ENCODE measurements at places on chromosomes 2 and 18.

DNA sequence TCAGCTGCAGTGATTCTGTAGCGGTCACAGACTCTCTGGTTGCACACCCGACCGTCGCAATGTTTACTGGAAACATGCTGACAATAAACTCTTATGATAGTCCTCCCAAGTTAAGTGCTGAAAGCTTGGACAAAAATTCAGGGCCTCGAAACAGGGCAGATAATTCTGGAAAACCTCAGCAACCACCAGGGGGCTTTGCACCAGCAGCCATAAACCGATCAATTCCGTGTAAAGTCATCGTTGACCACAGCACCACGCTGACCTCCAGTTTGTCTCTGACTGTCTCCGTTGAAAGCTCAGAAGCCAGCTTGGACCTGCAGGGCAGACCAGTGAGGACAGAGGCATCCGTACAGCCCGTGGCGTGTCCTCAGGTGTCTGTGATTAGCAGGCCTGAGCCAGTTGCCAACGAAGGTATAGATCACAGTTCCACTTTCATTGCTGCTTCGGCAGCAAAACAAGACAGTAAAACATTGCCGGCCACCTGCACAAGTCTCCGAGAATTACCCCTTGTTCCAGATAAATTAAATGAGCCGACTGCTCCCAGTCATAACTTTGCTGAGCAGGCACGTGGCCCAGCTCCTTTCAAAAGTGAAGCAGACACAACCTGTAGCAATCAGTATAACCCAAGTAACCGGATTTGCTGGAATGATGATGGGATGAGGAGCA is 166.1 kb downstream of the ASXL3 start:
- no peak for DNase-seq

- no peak for DNase-seq
These were observed 208.3 kb downstream of the ERBB4 start for GRCh38 chr2:212330263-212330662.

- no peak for DNase-seq
These were observed 95.7 kb upstream of the POU3F3 start for GRCh38 chr2:104758199-104758620.

GRCh38 chr2:144430722-144431391 is 89.1 kb downstream of the ZEB2 start:
- no peak for DNase-seq

DNA sequence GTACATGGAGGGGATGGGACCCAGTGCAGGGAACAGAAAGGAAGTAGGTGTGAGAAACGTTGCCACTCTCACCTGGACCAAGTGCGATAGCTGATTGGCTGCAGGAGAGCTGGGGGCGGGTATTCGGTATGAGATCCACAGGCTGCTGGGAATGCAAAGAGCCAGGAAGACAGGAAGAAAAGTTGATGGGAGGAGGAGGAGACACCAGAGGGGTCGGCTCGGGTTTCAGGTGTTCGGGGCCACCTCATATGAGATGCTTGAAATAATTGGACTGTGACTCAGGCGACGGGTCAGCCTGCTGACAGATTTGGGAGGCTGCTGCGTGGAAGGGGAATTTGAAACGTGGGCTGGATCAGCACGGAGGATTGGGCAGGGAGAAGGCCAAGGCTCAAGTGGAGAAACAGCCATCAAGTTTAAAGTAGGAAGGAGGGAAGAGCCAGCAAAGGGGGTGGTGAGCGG is 65.1 kb downstream of the MRPS9 start:
- no peak for DNase-seq

GRCh38 chr18:25081001-25081400 is 271.0 kb downstream of the ZNF521 start:
- no peak for DNase-seq

DNA sequence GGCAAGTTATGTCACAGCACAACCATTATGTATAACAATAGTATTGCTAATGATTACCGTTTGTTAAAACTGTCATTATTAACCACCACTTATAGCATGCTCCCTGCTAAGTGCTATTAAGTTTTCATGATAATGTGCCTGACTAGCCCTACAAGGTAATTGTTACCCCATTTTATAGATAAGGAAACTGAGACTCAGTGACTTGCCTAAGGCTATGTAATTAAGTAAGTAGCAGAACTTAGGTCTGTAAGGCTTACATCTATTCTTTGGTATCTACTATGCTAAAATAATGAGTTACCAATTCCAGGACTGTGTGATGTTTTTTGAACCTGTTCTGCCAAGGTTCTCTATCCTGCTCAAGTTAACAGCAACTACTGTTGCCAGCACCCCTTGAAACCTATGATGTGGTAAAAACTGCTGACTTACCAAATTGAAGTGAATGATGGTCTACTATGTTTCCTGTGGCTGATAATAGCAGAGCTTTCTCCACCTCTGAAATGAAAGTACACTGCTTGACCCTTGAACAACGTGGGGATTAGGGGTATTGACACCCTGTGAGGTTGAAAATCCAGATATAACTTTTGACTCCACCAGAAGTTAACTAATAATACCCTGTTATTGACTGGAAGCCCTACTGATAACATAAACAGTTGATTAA is 18.2 kb downstream of the ACVR2A start:
- DNase-seq: no peak

- DNase-seq: no peak
These were observed 6.6 kb downstream of the GCC2 start for GRCh38 chr2:108455571-108455970.

GRCh38 chr2:106030287-106031268 is 163.5 kb downstream of the UXS1 start:
- DNase-seq: no peak

GRCh38 chr2:11920993-11921583 is 174.7 kb downstream of the LPIN1 start:
- DNase-seq: no peak

GRCh38 chr2:239399921-239400595 is 762 bp downstream of the HDAC4 start:
- no peak for DNase-seq

DNA sequence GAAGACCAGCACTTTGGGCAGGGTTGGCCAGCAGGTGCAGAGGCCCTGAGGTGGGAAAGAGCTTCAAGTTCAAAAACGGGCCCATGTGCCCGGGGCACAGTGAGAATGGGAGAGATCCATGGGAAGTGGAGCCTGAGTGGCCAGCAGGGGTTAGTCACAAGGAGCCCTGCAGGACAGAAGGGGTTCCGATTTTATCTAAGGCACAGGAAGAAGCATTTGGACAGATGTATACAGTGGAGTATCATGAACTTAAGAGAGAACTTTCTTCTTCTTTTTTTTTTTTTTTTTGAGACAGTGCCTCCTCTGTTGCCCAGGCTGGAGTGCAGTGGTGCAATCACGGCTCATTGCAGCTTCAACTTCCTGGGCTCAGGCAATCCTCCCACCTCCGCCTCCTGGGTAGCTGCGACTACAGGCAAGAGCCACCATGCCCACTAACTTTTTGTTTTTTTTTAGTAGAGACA is 24.0 kb downstream of the WIPF1 start:
- no peak for DNase-seq

- no peak for DNase-seq
These were observed 11.7 kb downstream of the BIN1 start for GRCh38 chr2:127095367-127095641.

- no peak for DNase-seq
These were observed 286.2 kb downstream of the ZNF516 start for GRCh38 chr18:76208678-76209306.

DNA sequence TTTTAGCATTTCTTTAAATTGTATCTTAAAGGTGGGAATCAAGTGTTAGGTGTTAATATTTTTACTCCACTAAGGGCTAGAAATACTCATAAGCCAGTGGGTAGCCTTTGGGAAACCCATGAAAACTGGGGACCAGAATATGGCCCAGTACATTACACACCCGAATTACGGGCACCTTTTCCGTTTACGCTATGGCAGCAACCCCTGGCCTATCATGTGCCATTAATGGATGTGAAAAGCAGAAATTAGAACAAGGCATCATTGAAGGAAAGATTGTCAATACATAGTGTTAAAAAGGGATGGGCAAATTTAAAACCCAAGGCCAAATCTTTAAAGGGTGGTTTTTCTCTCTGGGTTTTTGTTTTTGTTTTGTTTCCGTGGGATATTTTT is 781 bp downstream of the FARP2 start:
- DNase-seq: no peak

DNA sequence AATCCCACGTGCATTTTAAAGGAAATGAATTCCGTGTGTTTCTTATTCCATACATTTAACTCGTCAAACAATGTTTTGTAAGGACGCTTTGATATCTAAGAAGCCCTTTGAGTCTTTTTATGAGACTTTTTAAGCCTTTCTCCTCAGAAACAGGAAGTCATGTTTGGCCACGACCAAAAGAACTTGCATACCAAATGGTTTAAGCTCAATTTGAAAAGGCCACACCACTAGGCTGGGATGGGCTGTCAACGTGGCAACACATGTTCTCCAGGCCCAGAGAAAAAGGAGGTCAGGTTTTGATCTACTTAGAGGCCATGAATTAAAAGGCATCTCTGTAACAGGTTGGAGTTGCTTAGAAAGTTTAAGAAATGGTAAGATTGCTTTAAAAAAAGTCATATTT is 441.8 kb downstream of the CMPK2 start:
- DNase-seq: no peak

- no peak for DNase-seq
These were observed 255.3 kb downstream of the PDE11A start for GRCh38 chr2:177817300-177817699.

GRCh38 chr2:228827056-228827700 is 443.9 kb downstream of the PID1 start:
- DNase-seq: no peak

GRCh38 chr18:51290860-51291259 is 93.4 kb upstream of the MEX3C start:
- DNase-seq: no peak

- no peak for DNase-seq
These were observed 24.5 kb downstream of the ITGAV start for GRCh38 chr2:186614373-186614772.

DNA sequence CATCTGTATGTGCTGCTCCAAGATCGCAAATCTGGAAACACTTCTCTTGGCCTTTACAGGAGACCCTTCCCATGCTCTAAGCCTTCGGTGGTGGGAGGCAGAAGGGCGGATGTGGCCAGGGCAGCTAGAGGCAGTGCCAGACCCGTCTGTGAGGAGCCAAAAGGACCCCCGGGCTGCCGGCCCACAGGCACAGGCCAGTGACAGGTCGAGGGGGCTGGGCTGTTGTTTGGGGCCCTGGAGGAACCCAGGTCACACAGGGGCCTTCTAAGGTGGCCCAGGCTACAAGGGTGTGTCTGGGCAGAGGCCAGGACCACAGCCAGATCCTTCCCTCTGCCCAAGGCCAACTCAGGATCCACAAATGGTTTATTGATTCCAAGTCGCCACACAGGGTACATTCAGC is 49.4 kb downstream of the SLC66A2 start:
- no peak for DNase-seq

DNA sequence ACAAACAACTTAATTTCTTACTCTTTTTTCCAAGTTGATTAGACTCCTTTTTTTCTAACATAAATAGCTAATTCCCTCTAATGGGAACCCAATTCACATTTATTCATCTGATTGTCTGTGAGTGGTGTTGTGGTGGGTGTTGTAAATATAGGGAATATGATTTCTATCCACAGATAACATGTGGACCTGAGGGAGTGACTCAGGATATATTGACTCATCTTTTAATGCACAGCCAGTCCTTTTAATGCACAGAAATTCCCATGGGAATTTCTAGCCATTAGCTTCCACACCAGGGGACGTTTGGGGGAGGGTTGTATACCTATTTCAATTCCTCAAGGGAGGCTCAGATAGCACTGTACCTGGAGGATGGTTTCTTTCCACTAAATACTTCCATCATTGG is 1339.6 kb upstream of the LRRTM1 start:
- no peak for DNase-seq

DNA sequence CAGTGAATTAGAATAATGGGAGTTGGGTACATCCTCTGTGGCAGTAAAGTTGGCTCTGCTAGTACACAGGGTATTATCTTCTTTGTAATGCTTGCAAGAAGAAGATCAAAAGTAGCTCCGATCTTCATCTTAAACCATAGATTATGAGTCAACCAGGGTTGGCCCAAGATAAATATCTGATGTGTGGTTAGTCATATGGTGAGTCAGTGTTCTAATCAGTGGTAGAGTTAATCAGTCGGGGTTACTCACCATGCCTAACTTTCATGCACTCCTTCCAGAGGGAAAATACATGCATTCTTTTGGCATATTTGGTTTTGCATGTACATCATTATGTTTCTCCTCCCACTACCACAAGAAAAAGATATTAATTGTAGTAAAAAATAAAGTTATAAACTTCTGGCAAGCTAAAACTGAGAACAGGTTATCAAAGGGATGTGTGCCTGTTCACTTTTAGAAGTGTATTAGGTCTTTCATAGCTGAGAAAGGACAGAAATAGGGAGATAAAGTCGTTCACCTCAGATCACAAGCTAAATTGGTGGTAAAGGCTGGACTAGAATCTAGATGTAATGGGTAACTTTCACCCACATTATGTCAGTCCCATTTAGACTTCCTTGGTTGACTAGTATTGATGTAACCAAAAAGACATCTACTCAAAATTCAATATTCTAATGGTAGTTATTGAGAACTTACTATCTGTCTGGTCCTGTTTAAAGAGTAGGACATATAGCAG is 684.4 kb downstream of the IRS1 start:
- DNase-seq: no peak

- no peak for DNase-seq
These were observed 1383.7 kb downstream of the LRP1B start for GRCh38 chr2:140747090-140747489.

DNA sequence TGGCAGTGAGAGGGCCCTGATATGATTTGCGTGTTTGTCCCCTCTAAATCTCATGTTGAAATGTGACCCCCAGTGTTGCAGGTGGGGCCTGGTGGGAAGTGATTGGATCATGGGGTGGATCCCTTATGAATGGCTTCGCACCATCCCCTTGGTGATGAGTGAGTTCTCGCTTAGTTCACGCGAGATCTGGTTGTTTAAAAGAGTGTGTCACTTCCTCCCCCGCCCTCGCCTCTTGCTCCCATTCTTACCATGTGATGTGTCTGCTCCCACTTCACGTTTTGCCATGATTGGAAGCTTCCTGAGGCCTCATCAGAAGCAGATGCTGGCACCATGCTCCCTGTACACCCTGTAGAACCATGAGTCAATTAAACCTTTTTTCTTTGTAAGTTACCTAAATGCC is 319.9 kb upstream of the ID2 start:
- DNase-seq: no peak

DNA sequence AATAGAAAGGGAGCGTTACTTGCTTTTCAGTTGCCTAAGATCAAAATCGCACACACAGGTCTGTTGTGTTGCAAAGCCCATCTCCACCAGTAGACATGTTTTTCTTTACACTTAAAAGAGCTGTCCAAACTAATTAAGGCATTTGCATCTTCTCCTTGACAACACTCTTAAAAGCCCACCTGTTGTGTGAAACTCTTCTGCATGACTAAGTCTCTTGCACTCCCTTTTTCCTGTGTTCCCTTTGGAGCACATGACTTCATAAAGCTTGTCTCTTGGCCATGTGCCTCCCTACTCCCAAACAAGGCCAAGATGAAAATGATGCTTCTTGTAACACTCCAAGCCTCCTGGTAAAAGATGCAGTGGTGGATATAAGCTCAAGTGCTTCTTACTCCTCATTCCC is 26.1 kb downstream of the PID1 start:
- no peak for DNase-seq

Data from activated T-helper 1 cell treated with anti-CD3 and anti-CD28 coated beads, Interleukin-2, amount 50 U/mL, for 16 hours (primary cell).